ENCODE measurements at places on chromosomes 3 and 15. TPM values are rescaled to one million over a fixed set of nuclear protein-coding genes. Genes with fewer than 3 reads are reported as not detected.

Gene LRRC58
- 30.5 TPM for total RNA-seq

Gene PLA2G4D
- total RNA-seq, result not detected

Gene FXR1
- total RNA-seq, result 558 TPM

Gene ACOX2
- 12.6 TPM for total RNA-seq

Gene BLM
- 7.3 TPM for total RNA-seq

- DNase-seq, result peak; percentile 18
Observed at GRCh38 chr3:40313975-40314860, 4.7 kb downstream of the EIF1B start.

GRCh38 chr3:45545476-45545875, 49.1 kb upstream of the LIMD1 start:
- DNase-seq, result no peak

- DNase-seq, result peak; percentile 56
Observed at GRCh38 chr3:70550723-70551319, 238.4 kb upstream of the MDFIC2 start.

Data from tongue (tissue), 3 donors.